ENCODE measurements at places on chromosomes 2 and 18.

DNA sequence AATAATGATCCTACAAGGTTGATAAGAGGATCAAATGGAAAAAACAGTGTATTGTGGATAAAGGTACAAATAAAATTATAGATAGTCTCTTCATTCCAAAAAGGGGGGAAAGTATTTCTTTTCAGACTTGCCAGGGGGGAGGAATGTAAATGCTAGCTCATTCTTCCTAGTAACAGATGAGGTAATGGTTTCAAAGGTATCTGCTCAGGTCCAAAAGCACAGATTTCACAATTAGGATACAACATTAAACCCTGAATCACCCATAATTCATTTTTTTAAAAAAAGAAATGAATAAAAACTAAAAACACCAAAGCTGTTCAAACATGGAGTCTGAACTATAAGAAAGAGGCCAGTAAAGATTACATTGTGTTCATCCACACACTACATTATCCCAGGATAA, 142.0 kb downstream of the ATAD2B start:
- no peak for DNase-seq

DNA sequence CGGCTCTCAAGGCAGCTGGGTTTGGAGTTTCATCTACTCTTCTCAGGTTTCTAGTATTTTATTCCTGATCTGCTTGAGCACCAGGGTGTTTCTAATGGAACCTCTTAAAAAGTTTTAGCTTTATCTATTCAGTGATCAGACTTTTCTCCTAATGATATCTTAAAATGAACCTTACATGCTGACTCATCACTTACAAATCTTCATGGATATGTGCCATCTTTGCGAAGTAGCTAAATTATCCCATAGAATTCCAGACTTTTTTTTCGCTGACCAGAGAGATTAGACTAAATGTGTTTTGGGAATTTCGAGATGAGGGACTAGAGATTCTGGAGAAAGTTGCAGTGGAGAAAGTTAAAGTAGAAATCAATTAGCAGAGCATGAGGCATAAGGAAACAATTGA, 401.0 kb downstream of the GRB14 start:
- no peak for DNase-seq

- DNase-seq, result no peak
Observed at GRCh38 chr2:119425119-119425405, 6.6 kb upstream of the TMEM37 start.

GRCh38 chr2:227115761-227116160, 48.2 kb downstream of the COL4A4 start:
- no peak for DNase-seq

DNA sequence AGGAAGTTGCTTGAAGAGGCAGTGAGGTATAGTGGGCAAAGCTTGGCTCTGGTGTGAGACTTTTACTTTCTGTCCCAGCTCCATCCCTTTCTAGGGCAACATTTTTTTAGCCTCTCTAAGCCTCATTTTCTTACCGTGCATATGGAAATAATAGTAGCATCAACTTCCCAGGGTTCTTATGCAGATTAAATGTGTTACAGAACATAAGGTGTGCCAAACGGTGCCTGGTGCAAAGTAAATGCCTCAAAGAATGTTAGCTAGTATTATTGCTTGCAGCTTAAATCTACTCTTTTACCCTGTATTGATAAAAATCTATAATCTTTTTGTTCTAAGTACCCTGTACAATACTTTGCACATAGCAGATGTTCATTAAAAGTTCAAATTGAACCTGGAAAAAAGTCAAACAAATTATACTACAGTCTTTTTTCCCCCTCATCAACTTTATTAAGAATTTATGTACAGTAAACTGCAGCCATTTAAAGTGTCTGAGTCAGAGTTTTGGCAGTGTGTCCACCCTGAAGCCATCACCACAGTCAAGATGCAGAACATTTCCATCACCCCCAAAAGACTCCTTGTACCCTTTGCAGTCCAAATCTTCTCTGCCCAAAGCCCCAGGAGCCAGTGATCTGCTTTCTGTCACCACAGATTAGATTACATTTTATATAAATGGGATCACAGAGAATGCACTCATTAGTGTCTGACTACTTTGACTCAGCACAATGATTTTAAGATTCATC, 10.6 kb downstream of the MAPRE2 start:
- no peak for DNase-seq

DNA sequence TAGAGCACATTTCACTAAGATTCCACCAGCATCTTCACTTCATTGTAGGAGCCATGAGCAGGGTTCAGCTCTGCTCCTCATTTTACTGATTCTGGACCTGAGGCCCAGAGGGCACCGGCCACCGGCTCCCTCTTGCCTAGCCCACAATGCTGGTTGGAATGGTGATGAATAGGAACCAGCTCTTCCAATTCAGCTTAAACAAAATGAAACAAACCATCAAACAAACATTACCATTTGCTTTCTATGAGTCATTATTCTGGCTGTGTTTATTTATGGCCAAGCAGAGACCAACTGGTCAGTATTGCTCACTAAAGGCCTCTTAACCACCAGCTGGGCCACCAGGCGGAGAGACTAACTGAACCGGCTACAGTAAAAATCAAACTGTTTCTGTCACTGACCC, 176.7 kb downstream of the MTX2 start:
- no peak for DNase-seq

DNA sequence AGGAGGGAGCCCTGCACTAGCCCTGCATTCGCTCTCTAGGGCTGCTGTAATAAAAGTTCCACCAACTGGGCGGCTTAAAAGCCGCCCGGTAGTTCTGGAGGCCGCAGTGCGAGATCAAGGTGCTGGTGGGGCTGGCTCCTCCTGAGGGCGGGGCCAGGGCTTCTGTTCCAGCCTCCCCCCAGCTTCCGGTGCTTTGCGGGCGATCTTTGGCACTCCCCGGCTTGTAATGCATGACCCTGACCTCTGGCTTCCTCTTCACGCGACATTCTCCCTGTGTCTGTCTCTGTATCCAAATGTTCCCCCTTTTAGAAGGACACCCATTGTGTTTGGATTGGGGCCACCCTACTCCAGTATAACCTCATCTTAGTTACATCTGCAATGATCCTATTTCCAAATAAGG, 84.5 kb downstream of the ZCCHC2 start:
- DNase-seq, result no peak

DNA sequence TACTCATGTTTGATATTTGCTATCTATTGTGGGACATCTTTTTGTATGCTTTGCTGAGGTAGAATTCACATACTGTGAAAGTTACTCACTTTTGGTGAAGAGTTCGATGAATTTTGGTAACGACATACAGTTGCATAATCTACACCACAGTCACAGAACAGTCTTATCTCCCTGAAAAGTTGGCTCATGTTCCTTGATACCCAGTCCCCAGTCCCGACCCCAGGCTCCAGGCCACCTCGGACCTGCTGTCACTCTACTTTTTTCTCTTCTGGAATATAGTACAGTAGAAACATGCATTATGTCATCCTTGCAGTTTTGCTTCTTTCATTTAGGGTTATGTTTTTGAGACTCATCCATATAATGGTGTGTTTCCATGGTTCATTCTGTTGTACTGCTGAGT, 191.7 kb downstream of the FAM210A start:
- no peak for DNase-seq

DNA sequence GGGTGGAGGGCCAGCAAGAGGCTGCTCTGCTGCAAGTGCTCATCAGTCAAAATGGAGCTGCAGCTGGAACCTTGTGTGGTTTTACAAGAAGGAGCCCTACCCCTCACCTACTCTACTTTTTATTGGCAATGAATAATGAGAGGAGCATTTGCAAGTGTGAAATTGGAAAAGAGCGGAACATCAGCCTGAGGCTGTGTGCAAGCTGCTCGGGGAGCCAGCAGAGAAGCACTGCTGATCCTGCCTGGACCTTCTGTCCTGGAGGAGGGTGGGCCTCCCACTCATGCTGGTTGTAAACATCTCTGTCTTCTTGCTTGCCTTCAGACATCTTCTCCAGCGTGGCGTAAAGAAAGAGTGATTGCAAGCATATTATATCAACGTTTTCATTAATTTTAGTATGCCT, 256.2 kb downstream of the DLGAP1 start:
- no peak for DNase-seq

All from suppressor macrophage treated with lipopolysaccharide for 1 hour (primary cell).